ENCODE measurements at places on chromosomes 6 and 20.

GRCh38 chr6:15329197-15329671 is 83.4 kb downstream of the JARID2 start:
- peak; percentile 82 for DNase-seq

DNA sequence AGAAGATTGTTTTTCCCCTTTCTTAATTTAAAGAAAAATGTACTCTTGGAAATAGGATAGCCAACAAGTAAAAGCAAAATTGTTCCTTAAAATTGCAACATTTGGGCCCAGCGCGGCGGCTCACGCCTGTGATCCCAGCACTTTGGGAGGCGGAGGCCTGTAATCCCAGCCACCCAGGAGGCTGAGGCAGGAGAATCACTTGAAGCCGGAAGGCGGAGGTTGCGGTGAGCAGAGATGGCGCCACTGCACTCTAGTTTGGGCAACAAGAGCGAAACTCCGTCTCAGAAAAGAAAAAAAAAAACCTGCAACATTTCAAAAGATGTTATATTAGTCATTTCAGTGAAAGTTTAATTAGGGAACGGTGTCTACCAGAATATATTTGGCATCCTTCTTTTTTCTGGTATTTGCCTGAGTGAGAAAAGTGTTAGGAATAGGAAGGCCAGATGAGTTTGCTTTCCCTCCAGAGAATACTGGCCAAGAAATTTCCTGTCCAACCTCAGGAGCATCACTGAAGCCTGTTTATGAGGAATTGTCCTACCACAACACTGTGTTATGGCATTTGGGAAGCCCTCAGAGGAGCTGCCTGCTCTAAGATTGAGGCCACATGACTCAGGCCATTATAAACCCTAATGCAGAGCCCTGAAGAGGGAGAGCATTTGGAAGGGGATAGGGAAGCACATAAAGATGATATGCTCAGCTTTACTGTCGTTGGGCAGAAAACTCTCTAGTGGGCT is 1.2 kb upstream of the GJA1 start:
- no peak for DNase-seq

DNA sequence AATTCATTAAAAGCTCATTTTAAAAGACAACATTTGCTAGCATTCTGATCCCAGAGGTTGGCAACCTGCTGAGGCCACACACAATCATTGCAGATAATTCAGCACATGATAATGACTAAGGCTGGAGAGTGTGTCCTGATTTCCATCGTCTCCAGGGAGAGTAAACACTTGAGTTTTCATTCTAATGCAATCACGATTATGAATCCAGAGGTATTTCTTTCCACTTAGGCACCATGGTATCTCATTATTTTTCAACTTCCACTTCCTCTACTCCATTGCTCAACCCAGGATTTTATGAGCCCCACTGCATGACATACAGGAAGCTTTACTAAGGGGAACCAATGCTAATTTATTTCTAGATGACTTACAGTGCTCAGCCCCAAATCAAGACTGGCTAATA is 273.8 kb upstream of the AGPAT4 start:
- peak; percentile 2 for DNase-seq

GRCh38 chr6:44738601-44739146 is 351.2 kb downstream of the CDC5L start:
- DNase-seq, result peak; percentile 63

DNA sequence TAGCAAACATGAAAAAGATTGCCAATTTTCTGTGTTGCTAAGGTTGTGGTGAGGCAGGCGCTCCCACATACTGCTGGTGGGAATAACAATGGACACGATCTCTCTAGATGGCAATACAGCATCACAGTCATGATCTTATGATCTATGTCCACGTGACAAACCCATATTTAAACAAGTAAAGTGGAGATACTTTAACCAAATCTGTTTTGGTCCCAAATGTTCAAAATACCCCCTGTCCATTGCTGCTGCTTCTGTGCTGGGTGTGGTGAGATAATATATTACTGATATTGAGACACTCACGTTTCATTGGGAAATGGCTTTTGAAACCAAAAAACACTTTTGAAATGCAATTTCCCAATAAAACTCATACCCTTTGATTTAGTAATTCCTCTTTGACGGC is 23.0 kb downstream of the SIRPD start:
- no peak for DNase-seq

- no peak for DNase-seq
These were observed 99.4 kb downstream of the PLG start for GRCh38 chr6:160801418-160801817.

- no peak for DNase-seq
These were observed 348 bp upstream of the PYGB start for GRCh38 chr20:25247518-25247955.

DNA sequence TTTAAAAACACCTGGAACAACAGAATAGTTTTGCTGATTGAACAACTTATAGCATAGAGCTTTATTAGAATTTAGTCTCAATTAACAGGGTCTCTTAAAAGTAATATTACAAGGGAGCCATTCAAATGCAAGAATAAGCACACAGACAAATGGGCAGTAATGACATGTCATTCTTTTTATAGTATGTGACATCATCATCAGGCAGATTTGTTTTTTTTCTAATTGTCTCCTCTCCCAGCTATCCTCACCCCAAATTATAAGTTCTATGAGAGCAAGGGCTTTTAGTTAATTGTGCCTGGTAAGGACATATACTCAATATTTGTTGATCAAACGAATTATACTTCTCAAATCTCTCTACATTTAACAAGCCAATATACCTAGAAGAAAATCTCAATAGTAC is 11.0 kb downstream of the PGM3 start:
- no peak for DNase-seq

DNA sequence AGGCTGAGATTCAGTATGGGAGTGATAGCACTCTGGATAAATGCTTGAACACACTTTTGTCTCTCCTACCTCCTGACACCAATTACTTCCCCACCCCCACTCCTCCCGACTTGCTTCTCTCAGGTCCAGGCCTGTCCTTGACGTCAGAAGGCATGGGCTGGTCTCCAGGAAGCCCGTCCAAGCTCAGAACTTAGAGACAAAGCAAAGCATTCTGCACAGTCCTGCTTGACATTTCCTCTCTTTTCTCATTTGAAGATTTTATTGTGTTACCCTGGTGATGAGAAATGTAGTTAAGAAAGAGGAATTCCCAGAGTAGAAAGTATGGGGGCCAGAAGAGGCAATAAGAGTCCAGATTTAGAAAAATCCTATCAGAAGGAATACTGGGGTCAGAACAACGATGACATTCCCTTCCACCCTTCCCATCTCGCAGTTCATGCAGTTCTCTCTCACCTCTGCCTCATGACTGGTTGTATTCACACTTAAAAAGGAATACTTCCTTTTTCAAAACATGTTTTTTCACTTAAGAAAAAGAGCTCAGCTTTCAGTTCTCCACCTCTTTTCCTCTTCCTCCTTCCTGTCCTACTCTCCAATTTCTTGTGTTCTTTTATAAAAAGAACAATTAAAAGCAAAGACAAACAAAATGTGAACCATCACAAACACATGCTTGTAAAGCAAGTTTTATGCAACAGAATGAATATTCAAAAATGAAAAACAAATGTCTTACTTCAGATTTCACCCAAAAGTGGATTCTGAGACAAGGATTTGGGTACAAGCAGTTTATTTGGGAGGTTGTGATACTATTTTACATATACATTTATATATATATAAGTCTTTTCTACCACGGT is 18.5 kb upstream of the FAM184A start:
- peak; percentile 82 for DNase-seq

DNA sequence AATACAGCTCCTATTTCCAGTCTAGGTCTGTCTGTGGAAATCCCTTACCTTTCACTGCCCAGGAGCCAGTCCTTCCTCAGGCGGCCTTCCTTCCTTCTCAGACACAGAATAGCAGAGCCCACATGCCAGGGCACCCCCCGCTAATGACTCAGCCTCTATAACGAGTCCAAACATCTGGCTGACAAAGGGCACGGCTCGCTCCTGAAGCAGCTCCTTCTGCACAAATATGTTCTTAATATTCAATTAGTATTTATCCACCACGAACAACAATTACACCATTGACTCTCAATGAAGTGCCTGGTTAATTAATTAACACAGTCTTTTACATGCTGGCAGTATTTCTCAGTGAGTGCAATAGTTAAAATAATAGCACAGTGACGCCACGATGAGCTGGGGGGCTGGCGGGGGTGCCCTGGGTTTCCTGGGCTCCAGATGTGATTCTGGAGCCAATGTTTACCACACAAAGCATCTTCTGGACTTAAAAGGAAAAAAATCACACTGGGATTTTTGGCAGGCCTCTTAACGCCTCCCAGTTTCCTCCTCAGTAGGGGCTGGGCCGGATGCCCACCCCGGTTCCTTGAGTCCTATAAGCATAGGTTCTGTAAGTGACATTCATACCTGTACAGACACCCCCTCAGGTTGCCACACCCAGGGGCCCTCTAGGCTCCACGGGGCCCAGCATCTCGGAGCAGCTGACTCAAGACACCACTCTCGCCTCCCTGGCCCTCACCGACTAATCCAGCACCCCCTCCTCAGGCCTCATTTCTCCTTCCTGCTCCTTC is 158.6 kb upstream of the MLN start:
- no peak for DNase-seq
